ENCODE measurements at places on chromosomes 4 and X.
A peak's percentile ranks its signal among the peaks of the same experiment; 100 is the strongest.

DNA sequence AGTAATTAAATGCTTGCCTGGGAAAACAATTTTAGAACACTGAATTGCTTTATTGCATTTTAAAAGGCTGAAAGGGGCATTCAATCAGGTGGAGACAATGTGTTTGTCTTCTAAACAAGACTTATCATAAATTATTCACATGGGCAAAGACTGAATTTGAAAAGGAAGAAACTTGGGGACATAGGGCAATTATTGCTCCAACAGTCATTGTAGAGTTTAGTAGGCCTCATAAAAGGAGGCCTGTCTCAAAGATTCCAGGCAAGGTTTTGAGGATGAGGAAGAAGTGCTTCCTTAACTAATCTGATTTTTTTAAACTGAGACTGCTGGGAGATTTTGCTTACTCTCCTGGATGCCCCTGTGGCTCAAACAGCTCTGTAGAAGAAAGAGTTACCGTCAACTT is 174.4 kb upstream of the RPS6KA3 start:
- DNase-seq = no peak

GRCh38 chr4:101074326-101074725 is 273.0 kb downstream of the PPP3CA start:
- no peak for DNase-seq

- no peak for DNase-seq
Measured at GRCh38 chrX:35622040-35622439, 176.1 kb upstream of the MAGEB16 start.

DNA sequence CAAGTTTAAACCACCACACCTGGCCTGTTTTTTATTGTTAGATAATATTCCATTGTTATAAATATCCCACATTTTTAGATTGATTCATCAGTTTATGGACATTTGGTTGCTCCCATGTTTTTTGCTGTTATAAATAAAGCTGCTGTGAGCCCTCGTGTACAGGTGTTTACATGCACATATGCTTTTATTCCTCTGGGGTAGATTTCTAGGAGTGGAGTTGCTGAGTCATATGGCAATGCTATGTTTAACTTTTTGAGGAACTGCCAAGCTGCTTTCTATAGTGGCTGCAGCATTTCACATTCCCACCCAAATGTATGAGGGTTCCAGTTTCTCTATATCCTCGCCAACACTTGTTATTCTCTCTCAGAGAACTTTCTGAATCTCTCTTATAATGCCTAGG is 90.5 kb downstream of the TBL1X start:
- DNase-seq = no peak

GRCh38 chrX:129802863-129803262 is 23.1 kb downstream of the SASH3 start:
- peak; percentile 23 for DNase-seq

DNA sequence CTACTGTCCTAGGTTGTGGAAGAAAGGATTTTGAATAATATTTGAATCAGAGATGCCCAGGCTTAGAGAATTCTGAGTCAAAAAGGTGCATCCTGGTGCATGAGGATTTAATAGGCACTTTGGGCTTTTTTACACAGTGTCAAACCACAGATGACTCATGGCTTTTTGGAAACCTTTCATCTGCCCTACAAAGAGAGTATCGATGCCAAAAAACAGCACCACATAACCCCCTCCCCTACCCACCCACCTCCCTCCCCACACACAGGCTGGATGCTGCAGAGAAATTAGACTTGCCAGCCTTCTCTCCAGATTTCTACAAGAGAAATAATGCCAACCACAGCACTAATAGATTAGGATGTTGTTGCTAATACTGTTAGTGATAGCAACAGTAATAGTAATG is 779.3 kb downstream of the NLGN4X start:
- DNase-seq = peak; percentile 54

GRCh38 chr4:151199319-151200190 is 77.4 kb upstream of the PRSS48 start:
- no peak for DNase-seq

GRCh38 chr4:148773313-148773712 is 331.1 kb upstream of the NR3C2 start:
- no peak for DNase-seq

DNA sequence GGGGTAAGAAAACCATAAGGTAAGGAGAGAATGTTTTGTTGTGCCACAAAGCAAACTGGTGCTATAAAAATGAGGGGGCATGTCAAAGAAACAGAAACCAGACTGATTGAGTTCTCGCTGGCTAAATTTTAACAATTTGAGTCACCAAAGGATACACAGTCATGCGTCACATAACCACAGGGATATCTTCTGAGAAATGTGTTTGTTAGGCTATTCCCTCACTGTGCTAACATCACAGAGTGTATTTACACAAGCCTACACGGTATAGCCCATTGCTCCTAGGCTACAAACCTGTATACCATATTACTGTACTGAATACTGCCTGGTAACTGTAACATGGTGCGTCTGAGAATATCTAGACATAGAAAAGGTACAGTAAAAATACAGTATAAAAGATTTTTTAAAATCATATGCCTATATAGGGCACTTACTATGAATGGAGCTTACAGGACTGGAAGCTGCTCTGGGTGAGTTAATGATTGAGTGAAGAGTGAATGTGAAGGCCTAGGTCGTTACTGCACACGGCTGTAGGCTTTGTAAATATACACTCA is 50.1 kb downstream of the FBXW7 start:
- DNase-seq = peak; percentile 85

DNA sequence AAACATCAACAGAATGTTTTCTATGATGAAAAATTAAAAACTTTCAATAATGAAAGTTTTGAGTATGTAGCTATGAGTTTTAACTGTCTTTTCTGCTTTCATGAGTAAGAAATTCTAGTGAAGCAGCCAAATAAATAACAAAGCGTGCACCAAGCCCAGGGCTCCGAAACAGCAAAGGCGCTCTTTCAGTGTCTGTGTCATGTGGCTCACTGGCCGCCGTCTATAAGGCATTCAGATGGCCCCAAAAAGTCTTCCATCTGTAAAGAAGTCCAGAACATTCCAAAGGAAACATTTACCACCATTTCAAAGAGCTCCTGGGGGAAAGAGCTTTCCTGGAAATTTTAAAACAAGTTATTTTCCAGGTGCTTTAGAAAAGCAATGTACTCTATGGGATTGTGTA is 139.9 kb downstream of the AFAP1 start:
- no peak for DNase-seq

DNA sequence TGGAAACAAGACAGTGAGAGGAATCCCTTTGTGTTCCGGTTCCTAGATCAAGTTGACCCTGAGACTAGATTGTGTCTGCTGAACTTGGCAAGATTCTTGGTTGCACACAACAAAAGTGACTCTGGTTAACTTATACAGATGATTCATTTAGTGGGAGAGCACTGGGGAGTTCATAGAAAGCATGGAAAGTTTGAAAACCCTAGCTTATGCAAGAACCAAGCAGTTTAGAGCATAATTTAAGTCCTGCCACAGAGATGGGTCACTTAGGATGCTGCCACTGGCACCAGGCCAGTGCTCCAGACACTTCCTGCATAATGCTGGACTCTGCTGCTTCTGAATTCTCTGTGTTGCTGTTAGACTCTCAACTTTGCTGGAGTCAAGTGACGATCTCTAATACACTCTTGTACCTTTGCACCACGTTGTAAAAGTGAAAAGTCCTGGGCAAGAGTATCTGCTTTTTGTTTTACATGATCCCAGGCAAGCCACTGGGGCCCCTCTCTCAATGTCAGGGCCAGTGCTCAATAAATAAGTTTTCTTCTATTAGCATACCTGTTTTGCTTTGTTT is 12.7 kb upstream of the DCUN1D4 start:
- no peak for DNase-seq
